Left ventricle myocardium inferior (tissue), 1 donor: ENCODE measurements at places on chromosomes 5 and 9. TPM values are rescaled to one million over a fixed set of nuclear protein-coding genes. Genes with fewer than 3 reads are reported as not detected.

Gene HMCN2
- total RNA-seq: 5.5 TPM

Gene NDST1
- total RNA-seq: 58.9 TPM

Gene PGM5
- total RNA-seq: 190 TPM

Gene ATP10B
- total RNA-seq: not detected

Gene ORM1
- not detected for total RNA-seq

Gene PROB1
- 46.3 TPM for total RNA-seq

Gene DDX4
- total RNA-seq: not detected

Gene PAPPA
- 0.69 TPM for total RNA-seq

Gene GABRA6
- total RNA-seq: not detected

Gene PAEP
- not detected for total RNA-seq

Gene WNT8A
- total RNA-seq: not detected

Gene IFT74
- 10.1 TPM for total RNA-seq

Gene ARHGEF37
- 22.8 TPM for total RNA-seq

Gene IGIP
- 12.0 TPM for total RNA-seq

Gene SLC34A1
- total RNA-seq: not detected

Gene LRRC19
- not detected for total RNA-seq

Gene SAXO1
- total RNA-seq: 0.03 TPM

Gene COL15A1
- 45.4 TPM for total RNA-seq
